ENCODE measurements at places on chromosomes 1 and 21.

GRCh38 chr1:27596986-27597385 is 7.0 kb downstream of the AHDC1 start:
- no peak for DNase-seq

- DNase-seq = no peak
These were observed 306.6 kb downstream of the PCP4 start for GRCh38 chr21:40173816-40174215.

GRCh38 chr21:33403786-33404585 is 773 bp downstream of the IFNGR2 start:
- DNase-seq = no peak

GRCh38 chr1:2508751-2509150 is 17.6 kb downstream of the PANK4 start:
- no peak for DNase-seq

DNA sequence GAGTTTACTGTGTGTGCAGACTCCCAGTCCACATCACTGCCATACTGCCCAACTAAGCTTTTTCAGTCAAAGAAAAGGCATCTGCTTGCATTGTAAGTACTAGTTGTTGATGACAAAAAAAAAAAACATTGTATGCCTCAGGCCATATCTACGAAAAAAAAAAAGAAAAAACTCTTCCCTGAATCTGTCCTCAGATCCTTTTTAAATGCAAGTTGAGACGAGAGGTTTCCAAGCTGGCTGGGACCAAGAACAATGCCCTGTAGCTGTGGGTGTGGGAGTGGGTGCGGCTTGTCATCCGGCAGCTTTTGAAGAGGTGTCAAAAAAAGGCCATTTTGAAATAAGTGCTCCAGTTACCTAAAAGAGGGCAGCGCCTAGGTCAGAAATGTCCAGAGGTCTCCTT is 29.2 kb upstream of the HHAT start:
- DNase-seq = no peak

- peak; percentile 45 for DNase-seq
These were observed 14.3 kb downstream of the QSOX1 start for GRCh38 chr1:180168786-180169639.

- DNase-seq = no peak
These were observed 157.8 kb upstream of the DPYD start for GRCh38 chr1:98078596-98078995.

GRCh38 chr1:172215006-172215405 is 205.5 kb upstream of the C1orf105 start:
- DNase-seq = no peak

GRCh38 chr1:44067266-44068250 is 36.3 kb upstream of the SLC6A9 start:
- no peak for DNase-seq

- no peak for DNase-seq
These were observed 13.2 kb upstream of the GRIK3 start for GRCh38 chr1:37047542-37047941.

DNA sequence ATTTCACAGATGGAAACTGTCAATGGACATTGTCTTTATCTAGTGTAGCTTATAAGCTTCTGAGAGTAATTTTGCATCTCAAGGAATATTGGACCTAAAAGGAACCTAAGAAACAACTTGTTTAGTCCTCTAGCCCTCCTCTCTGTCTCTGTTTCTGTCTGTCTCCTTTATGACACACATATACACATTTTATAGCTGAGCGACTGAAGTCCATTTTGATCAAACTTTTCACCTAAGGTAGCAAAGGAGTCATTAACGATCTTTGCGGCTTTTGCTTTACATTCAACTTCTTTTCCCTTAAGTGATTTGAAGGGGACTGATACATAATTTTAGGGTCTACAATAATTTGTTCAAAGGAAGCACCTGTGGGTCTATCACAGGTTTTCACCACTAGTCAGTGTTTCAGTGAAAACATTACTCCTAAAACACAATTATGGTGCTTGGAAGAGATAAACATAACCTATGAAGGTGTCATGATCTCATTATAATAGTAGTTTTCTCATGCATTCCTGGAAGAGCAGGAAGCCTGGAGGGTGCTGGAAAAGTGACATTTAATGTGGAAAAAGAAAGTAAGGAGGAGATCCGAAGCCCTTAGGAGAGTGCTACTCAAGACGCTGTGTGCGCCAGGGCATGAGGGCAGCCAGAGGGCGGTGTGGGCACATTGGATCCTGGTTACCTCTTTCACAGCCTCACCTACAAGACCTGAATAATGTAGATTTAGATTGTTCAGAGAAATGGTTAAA is 248.6 kb downstream of the DNM3 start:
- peak; percentile 2 for DNase-seq

GRCh38 chr1:97119260-97120158 is 397.9 kb downstream of the PTBP2 start:
- no peak for DNase-seq

DNA sequence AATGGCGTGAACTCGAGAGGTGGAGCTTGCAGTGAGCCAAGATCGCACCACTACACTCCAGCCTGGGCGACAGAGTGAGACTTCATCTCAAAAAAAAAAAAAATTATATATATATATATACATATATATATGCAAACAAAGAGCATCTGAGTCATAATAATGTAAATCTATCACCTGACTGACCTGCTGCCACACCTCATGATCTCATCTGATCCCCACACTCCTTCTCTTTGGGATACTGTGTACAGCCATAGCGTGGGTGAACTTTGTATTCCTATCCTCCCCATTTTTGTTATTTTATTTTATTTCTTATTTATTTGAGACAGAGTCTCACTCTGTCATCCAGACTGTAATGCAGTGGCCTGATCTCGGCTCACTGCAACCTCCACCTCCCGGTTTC is 2.6 kb upstream of the HDAC1 start:
- DNase-seq = no peak

GRCh38 chr1:241834733-241835377 is 13.1 kb upstream of the EXO1 start:
- DNase-seq = peak; percentile 12

DNA sequence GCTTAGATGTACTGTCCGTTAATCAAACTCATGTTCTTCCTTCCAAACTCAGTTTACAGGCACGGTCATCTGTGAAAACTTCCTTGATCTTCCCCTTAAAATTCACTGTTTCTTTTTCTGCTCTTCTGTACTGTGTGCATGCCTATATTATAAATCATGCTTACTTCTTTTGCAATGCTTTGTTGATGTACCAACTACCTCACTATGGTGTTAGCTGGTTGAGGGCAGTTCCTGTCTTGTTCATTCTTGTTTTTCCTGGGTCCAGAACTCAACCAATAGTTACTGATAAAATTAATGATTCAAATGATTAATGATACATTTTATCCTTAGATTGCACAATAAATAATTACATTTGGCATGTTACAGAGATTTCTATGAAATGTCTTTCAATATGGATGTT is 163.8 kb downstream of the CHRM3 start:
- no peak for DNase-seq

DNA sequence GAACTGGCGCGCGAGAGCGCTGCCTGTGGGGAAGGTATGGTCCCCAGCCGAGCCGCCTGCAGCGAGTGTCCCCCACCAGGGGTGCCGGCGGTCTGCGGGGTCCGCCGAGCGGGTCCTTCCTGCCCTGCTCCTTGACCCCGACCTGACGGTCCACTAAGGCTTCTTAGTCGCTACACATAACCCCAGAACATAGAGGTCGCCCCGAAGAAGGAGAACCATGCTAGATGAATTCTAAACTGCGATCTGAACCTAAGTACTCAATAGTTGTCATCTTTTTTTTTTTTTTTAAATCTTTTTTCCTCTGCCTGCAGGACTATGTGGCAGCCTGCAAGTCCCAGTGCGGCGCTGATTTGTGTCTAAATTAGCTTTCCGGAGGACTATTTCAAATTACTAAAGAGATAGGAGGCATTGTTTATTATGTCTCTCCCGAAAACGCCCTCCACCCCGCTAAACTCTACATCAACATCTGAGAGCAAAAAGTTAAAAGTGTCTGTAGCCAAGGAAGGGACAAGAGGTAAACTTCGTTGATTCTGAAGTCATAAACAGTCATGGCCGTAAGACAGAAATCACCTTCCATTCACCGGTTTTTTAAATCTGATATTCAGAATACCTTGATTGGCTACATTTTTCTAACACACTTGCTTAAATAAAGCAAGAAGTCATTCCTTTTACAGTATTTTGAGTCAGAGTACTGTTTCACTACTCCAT is 476 bp downstream of the AXDND1 start:
- no peak for DNase-seq

GRCh38 chr1:233010146-233010545 is 59.7 kb downstream of the NTPCR start:
- no peak for DNase-seq

DNA sequence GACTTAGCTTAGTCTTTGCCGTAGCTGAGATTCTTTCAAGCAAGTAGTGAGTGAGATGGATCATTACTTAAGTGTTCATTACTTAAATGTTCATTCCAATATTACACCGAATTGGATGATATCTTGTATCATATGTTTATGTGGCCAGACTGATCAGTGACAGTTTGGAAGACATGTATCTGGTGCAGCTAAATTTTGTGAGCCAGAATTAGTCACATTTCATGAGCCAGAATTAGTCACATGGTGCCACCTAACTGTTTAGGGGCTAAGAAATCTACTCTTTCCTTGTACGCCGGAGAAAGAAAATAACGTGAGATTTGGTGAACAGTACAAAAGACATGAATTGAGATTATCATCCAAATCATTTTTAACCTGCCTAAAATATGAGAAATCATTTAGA is 355.6 kb downstream of the USP25 start:
- no peak for DNase-seq

- DNase-seq = peak; percentile 54
These were observed 7.1 kb downstream of the PROX1 start for GRCh38 chr1:213994888-213995287.

DNA sequence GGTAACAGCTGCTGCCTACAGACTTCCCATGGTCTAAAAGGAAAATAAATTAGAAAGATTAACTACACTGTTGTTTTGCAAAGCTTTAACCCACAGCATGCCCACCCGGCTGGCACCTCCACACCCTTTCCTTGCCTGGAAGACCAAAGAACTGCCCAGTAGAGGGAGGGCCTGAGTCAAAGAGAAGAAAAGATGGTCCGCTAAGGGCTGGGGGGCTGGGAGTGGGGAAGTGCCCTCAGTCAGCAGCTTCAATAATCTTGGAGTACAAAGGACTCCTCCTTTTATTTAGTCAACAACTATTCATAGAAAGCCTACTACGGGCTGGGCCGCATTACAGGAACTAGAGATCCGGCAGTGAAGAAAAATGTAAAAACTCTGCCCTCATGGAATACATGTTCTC is 40.6 kb downstream of the ERI3 start:
- no peak for DNase-seq

DNA sequence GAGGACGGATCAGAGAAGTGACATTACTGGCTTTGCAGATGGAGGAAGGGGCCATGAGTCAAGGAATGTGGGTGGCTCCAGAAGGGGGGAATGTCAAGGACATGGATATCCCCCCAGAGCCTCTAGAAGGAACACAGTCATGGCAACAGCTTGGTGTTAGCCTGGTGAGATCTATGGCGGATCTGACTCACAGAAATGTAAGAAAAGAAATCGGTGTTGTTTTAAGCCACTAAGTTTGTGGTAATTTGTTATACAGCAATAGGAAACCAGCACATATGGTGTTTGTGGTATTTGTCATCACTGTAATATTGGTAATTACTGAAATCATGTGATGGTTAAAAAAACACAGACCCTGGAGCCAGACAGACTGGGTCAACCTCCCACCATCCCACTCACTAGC is 236.2 kb downstream of the SETD4 start:
- no peak for DNase-seq

- no peak for DNase-seq
These were observed 388.5 kb downstream of the PLPP3 start for GRCh38 chr1:56190806-56191365.

DNA sequence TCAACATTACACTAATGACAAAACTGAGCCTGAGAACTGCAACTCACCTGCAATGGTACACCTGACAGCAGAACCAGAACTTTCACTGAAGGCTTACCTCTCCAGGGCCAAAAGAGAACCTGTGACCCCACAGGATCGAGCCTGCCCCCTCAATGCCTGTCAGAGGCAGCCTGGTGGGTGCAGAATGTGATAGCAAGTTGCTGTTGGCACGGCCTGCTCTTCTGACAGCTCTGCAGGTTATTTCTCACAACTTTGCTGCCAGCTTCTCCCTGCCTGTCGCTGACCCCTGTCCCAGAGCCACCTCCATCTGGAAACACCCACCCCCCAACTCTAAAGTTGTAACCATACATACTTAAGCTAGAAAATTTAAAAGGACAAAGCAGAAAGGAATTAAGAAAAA is 35.2 kb downstream of the HIVEP3 start:
- no peak for DNase-seq

DNA sequence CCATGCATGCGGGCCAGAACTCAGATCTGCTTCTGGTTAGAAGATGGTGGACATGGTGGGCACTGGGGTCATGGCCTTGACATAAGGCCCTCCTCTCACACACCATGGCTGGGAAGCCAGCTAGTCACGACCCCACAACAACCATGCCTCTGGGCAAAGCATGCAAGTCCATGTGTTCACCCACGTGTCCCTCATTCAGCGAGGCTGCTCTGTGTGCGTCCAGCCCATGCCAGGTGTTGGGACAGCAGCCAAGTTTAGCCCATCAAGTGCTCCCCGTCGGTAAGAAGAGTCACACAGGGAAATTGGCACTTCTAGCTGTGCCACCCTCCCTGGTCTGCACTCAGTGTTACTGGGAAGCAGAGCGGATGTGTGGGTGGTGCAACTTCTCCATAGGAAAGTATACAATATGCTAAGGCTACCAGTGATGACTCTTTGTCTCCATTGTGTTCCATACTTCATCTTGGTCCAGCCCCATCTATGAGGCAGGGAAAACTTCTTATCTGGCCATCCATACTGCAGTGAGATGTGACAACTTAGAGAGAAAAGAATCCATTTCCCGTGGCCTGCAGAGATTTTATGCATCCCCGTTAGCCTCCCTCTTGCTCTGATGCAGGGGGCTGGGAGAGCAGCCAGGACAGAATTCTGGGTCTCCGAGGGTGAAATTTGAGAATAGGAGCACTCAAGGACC is 198.0 kb downstream of the GRIK3 start:
- DNase-seq = peak; percentile 94

DNA sequence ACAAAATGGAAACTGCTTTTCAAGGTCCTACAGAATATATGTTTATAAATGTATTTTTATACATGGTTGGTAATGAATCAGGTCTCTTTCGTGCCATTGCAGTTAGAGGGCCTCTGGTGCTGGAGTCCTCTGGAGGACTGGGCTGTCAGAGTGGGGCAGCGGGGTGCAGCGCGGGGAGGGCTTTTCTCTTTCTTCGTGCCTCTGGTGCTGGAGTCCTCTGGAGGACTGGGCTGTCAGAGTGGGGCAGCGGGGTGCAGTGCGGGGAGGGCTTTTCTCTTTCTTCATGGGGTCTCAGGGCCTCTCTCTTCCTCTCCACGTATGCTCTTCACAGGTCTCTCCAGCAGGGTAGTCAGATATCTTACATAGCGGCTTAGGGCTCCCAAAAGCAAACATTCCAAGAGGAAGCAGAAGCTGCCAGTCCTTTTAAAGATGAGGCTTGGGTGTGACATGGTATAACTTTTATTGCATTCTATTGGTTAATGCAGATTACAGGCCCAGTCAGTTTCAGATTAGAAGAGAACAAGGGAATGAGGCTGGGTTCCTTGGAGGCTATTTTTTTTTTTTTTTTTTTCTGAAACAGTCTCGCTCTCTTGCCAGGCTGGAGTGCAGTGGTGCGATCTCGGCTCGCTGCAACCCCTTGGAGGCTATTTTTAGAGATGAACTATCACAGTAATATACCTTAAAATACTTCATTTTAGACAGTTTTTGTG is 13.1 kb downstream of the SDCCAG8 start:
- no peak for DNase-seq

Measured in NCI-H1092 (cell line).